NCI-H774 (cell line): ENCODE measurements at places on chromosomes 7 and 10.

DNA sequence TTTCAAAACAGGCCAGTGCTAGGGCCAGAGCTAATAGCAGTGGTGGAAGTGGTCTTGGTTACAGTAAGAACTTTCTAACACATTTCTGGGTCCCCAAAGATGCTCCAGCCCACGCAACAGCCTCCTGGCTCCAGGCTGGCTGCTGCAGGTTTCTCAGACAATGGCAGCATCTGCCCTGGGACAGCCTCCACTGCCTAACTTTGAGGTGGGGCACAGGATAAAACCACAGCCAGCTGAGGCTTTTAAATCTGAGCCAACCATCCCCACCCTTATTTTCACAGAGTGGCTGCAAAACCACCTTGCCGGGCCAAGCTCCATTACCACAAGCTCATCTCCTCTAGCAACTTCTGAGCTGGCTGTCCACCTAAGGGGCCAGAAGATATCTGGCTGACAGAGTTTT is 84.8 kb downstream of the FAM53B start:
- DNase-seq: no peak

DNA sequence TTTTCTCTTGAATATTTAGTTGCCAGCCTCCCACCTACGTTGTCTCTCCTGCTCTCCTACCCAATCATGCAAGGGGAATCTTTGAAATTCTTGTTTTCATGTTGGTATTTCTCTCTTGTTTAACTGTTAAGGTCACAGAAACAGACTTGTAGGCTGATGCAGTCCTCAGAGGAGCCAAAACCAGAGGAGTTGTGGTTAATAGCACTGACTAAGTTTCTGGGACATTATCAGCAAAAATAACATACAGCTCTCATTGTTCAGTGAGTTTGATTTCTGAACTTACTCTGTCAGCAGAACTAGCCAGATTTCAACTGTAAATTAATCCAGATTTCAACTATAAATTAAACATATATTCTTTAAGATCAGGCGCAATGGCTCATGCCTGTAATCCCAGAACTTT is 11.1 kb upstream of the CUL1 start:
- DNase-seq: no peak

GRCh38 chr7:104553074-104553473 is 224.7 kb downstream of the LHFPL3 start:
- DNase-seq: no peak

GRCh38 chr7:24834128-24834798 is 77.0 kb upstream of the GSDME start:
- no peak for DNase-seq

GRCh38 chr7:41107938-41108448 is 594.9 kb downstream of the INHBA start:
- no peak for DNase-seq

DNA sequence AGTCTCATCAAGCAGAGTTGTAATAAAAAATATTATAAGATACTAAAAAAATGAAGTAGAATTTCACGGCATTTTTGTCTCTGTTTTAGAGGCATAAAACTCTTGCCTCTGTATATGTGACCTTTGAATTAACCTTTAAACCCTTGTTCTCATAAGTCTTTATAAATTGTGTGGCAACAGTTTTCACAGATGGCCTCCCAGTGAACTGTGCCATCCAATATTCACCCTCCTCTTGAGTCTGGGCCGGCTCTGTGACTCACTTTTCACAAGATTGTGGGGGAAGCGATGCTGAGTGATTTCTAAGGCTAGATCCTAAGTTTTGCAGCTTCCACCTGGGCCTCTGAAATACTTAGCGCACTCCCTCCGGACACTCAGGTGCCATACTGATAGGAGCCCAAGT is 4.6 kb upstream of the USP6NL start:
- DNase-seq: no peak

DNA sequence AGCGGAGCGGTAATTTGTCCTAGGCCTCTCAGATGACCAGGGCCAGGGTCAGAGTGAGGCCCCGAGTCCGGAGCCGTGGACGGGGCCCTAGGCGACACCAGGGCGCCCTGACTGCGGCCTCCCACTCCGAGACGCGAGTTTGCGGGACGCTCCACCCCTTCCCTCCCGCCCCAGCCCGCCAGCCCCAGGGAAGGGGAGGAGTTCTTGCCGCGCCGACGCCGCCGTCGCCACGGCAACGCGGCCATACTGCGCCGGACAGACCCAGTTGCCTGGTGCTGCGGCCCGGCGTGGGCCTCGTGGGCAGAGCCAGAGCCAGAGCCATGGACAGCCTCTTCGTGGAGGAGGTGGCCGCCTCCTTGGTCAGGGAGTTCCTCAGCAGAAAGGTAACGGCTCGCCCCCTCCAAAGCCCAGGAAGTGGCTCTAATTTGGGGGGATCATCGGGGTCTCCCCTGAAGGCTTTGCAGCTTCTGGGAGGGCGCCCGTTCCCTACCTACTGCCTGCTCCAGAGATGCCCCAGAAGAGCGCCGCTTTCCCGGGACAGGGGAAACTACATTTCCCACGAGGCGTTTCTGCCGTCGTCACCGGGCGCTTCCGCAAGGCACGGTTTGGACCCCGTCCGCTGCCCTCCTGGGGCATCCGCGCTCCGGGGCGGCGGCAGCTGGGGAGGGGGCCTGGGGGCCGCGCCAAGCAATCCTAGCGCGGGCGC is at the start of gene MINDY4:
Gene MINDY4 (plus strand): TSS at position 244 of the 706 bp plus-strand sequence. CDS start 77 bp downstream, at position 321.
- peak; percentile 76 for DNase-seq

DNA sequence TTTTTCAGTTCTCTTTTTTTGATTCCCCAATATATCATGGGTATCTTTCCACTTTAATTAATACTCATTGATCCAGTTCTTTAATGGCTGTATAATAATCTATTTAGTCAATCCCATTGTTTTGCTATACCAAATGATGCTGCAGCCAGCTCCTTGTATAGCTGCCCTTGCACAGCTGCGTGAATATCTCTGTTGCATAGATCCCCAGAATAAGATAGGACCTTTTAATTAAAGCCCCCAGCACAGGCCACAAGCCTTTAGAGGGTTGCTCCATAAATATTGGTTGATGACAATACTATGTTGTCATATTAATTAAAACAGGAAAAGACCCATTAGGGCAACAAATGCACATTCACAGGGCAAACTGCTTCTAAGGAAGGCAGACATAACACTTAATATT is 57.9 kb downstream of the BUB3 start:
- no peak for DNase-seq

DNA sequence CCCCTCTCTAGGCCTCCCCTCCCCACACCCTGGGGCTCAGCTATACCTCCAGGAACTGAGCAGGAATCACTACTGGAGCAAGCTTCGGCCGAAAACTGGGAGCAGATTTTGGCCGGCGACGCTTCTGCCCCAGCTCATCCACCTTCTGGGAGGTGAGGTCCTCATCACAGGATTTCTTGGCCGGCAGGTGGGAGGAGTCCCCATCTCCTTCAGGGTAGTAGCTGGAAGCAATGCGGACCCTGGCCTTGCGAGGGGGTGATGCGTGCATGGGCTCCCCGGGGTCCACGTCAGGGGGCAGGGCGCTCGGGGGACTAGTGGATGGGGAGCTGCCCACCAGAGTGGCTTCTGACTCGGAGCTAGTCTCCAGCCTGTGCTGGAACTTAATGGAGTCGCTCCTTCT is 105.5 kb downstream of the DLG5 start:
- DNase-seq: no peak

- DNase-seq: peak; percentile 69
Measured at GRCh38 chr7:158976849-158977593, 120.7 kb downstream of the DYNC2I1 start.

- DNase-seq: no peak
Measured at GRCh38 chr7:99392659-99393354, 15.6 kb downstream of the PDAP1 start.

GRCh38 chr7:100604028-100604975 is 2.1 kb downstream of the PCOLCE start:
- DNase-seq: peak; percentile 38

DNA sequence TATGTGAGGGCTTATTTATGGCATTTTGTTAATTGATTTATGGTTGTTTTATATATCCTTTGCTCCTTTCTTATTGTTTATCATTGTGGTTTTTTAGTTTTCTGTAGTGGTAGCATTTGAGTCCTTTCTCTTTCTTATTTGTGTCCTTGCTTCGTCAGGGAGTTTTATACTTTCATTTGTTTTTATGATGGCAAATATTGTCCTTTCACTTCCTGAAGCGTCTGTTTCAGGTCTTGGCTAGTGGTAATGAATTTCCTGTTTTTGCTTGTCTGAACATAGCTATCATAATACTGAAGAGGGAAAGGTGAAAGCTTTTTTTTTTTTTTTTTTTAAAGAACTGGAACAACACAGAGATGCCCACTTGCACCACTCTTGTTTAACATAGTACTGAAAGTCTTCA is 228.2 kb downstream of the ATRNL1 start:
- DNase-seq: no peak

DNA sequence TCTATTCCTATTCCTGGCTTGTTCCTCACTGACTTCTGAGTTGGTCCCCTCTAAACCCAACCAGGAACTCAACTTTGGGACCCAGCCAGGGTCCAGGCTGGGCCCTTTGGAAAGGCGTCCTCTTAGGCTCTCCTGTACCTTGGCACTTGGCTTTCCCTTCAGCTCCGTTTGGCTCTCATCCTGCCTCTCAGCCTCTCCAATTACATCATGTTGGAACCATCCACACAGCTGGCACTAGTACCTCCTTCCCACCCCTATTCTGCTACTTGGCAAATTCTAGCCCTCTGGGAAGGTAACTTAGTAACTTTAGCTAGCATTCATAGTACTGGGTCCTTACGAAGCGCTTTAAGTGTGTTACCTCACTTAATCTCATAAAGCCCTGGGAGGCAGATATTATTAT is 205.3 kb upstream of the HABP2 start:
- no peak for DNase-seq

- DNase-seq: no peak
Measured at GRCh38 chr10:116208956-116209567, 63.9 kb downstream of the GFRA1 start.

DNA sequence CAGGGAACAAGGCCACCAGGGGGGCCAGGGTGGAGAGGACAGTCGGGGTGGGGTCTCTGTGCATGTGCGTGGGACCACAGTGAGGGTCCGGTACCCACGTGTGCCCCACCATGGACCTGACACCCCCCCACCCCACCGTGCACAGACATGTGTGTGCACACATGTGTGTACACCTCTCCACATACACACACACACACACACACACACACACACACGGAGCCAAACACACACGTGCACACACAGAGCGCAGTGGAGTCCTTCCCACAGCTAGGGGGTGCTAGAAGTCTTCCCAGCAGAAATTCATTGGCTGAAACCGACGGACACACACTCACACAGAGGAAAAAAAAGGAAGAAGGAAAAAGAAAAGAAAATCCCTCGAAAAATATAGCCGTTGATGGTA is 42.8 kb upstream of the GNA12 start:
- peak; percentile 65 for DNase-seq

GRCh38 chr7:117296066-117296465 is 26.8 kb downstream of the WNT2 start:
- no peak for DNase-seq

- no peak for DNase-seq
Measured at GRCh38 chr7:140239653-140239935, 62.8 kb upstream of the KDM7A start.

GRCh38 chr7:142557971-142558582 is 191.2 kb upstream of the PRSS1 start:
- DNase-seq: no peak

DNA sequence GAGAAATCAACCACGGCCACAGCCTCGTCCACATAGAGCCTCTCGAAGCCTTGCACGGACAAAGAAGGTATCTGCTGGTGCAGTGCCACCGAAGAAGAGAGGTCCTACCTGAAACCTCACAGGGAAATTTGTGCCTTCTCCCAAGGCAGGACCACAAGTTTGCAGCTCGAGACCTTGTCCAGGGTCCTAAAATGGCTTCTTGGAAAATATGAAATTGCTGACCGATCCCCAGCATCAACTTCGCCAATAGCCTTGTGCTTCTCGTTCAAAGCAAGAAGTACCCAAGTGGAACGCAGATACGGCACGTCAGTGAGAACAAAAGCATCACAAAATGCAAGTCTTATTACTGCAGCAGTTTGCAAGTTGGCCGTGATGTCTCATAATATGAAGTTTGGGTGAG is 24.6 kb downstream of the PTPRN2 start:
- DNase-seq: no peak

GRCh38 chr10:131896403-131896802 is 4.4 kb upstream of the PPP2R2D start:
- DNase-seq: no peak

- no peak for DNase-seq
Measured at GRCh38 chr7:92330835-92331438, 85.2 kb downstream of the ANKIB1 start.

GRCh38 chr10:6811153-6811552 is 231.1 kb upstream of the PRKCQ start:
- DNase-seq: no peak

DNA sequence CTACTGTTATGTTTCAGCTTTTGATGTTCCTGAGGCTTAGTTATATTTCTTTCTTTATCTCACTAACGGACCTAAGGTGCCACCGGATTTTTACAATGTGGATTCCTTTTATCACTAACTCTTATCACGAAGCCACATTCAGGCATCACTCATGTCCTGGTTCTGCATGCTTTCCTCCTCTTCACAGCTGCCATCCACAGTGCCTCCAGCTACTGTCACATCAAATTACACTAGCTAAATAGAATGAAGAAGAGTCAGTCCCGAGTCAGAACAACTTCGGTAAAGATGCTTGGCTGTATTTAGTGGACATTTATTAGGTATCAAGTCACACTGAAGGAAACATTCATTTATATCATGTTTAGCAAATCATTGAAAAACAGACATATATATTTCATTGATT is 153.2 kb downstream of the NEBL start:
- no peak for DNase-seq

- DNase-seq: no peak
Measured at GRCh38 chr7:14687777-14688176, 214.8 kb downstream of the DGKB start.

DNA sequence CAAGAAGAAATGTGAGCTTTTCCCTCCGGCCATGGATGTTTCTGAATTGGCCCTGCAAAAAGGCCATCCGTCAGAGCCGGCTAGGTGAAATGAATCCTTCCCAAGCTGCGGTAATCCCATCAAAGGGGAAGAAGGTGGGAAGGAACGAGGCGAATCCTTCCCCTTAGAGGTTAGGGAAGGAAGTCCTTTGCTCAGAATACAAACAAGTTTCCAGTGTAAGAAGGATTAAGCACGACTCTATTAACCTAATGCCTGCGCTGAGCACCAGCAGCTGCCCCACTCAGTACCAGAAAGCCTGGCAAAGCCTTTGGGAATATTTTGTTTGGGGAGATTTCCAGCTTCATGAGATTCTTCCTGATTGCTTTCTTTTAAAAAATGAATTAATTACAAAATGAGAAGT is 42.8 kb downstream of the CLRN3 start:
- no peak for DNase-seq

DNA sequence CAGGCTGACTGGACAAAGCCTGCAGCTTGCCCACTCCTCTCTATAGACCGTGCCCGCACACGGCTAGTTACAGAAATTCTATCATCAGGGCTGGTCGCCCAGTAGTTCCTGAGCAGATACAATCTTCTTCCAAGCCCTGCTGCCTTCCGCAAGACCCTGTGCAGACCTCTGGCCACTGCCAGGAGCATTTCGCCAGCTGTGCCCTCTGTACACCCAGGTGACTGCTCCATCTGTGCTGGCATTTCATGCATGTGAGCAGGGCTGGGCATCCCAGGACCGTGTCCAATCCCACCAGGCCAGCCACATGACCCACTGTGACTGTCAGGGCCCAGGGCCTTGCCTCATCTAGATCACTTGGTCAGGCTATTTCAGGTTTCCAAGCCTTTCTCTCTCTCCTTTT is 36.9 kb downstream of the HSPA12A start:
- DNase-seq: no peak

GRCh38 chr7:41312235-41312634 is 390.7 kb downstream of the INHBA start:
- DNase-seq: no peak

- no peak for DNase-seq
Measured at GRCh38 chr10:133401500-133401899, 7.5 kb downstream of the MTG1 start.
